ENCODE measurements at places on chromosomes 4 and X. TPM values are rescaled to one million over a fixed set of nuclear protein-coding genes. Genes with fewer than 3 reads are reported as not detected.

DNA sequence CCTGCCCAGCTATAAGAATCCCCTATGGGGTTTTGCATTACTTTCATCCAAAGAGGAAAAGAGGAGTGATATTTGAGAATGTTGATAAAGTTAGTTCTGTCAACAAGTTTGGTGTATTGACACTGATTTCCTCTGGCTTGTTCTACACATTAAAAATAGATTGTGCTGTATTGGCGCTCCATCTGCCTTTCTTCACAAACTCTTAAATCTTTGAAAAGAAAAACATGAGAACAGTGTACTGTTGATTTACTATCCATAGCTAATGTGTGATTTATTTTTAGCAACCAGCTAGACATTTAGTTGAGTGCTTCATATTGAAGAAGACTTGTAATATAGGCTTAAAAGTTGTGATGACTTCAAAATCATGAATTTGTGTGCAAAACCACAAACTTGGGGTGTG lies 261.2 kb upstream of the ANKRD50 start:
- no peaks in the 10 kb centered on the region for H3K4me1 ChIP-seq
- no peaks in the 10 kb centered on the region for H3K27me3 ChIP-seq
- DNase-seq, result no peak
- no peak overlapping the region for H3K27ac ChIP-seq
- H3K36me3 ChIP-seq, result no peaks in the 10 kb centered on the region

Gene RENBP
- total RNA-seq, result 0.77 TPM

Gene TLR10
- total RNA-seq, result not detected

DNA sequence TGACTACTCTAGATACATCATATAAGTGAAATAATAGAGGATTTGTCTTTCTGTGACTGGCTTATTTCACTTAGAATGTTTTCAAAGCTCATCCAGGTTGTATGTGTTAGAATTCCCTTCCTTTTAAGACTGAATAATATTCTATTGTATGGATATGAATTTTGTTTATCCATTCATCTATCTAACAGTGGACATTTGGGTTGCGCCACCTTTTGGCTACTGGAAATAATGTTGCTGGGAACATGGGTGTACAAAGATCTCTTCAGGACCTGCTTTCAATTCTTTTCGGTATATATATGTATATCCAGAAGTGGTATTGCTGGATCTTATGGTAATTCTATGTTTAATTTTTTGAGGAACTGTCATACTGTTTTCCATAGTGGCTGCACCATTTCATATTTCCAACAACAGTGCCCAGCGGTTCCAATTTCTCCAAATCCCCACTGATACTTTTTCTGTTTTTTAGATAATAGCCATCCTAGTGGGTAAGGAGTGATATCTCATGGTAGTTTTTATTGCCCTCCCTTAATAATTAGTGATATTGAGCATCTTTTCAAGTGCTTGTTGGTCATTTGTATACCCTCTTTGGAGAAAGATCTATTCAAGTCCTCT lies 3.4 kb upstream of the SCD5 start:
- H3K27me3 ChIP-seq, result no peaks in the 10 kb centered on the region
- no peak overlapping the region for H3K4me3 ChIP-seq
- H3K4me1 ChIP-seq, result no peaks in the 10 kb centered on the region
- no peak overlapping the region for H3K27ac ChIP-seq
- no peak for DNase-seq

- no peaks in the 10 kb centered on the region for H3K4me1 ChIP-seq
- H3K27me3 ChIP-seq, result no peaks in the 10 kb centered on the region
- no peaks in the 10 kb centered on the region for H3K36me3 ChIP-seq
- H3K27ac ChIP-seq, result no peak overlapping the region
- no peak overlapping the region for H3K4me3 ChIP-seq
- DNase-seq, result no peak
Measured at GRCh38 chrX:123949846-123950245, 11.7 kb upstream of the STAG2 start.

Gene MAGEA11
- total RNA-seq, result not detected

Gene LIMCH1
- 35.4 TPM for total RNA-seq

DNA sequence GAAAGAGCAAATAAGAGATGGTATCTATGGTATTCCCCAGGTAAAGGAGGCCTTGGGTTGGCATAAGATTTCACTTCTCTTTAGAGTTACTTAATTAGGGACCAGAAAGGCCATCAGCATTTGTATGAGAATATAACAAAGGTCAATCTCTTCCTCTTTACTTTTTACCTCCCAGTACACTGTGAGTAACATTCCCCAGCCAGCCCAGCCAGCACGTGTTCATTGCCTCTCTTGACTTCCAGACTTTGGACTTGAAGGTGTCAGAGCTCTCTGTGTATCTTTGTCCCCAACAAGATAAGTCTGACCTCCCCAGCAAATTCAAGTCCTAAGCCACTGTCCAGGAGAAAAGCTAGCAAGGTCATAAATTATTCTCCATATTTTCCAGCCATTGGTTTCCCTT lies 110.5 kb downstream of the AR start:
- DNase-seq, result no peak
- no peak overlapping the region for H3K27ac ChIP-seq
- H3K36me3 ChIP-seq, result no peaks in the 10 kb centered on the region

Gene FAT1
- 11.5 TPM for total RNA-seq

- H3K36me3 ChIP-seq, result no peaks in the 10 kb centered on the region
- H3K4me3 ChIP-seq, result no peak overlapping the region
- DNase-seq, result no peak
- no peaks in the 10 kb centered on the region for H3K4me1 ChIP-seq
Measured at GRCh38 chrX:8244301-8244700, 73.2 kb upstream of the VCX2 start.

DNA sequence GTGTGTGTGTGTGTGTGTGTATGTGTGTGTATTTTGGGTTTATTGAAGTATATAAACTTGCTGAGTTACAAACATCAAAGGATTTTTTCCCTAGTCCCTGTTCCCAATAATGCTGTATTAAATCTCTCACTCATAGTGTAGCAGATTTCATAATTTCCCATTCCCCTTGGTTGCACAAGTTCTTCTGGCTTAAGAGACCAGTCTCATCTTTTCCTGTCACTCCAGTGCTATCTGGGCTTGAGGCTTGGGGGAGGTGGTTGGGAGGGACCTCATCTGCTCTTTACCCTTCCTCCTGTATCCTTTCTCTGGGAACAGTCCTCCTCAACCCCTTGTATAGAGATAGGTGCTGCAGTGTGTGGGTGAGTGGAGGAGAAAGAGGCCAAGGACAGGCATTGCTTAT lies 285.4 kb upstream of the BOD1L1 start:
- H3K4me1 ChIP-seq, result no peaks in the 10 kb centered on the region
- H3K27ac ChIP-seq, result no peak overlapping the region
- no peaks in the 10 kb centered on the region for H3K27me3 ChIP-seq
- no peaks in the 10 kb centered on the region for H3K36me3 ChIP-seq
- H3K4me3 ChIP-seq, result no peak overlapping the region

DNA sequence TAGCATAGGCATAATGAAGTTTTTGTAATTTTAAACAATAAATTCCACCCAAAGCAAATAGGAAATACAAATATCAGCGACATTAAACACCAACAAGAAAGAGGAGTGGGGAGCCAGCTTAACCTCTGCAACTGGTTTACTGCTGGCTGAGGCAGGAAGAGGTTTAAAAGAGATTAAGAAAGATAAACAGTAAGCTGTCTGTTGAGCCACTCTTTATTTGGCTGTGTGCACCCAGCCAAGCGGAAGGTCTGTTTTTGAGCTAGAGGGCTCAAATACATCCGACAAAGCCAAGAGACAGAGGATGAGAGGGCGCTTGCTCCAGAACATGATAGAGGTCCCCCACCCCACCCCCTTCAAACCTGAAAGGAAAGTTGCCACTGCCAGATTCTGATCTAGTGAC lies 191.4 kb downstream of the MGST2 start:
- no peaks in the 10 kb centered on the region for H3K27me3 ChIP-seq
- H3K4me1 ChIP-seq, result no peaks in the 10 kb centered on the region
- no peak overlapping the region for H3K27ac ChIP-seq
- no peak overlapping the region for H3K4me3 ChIP-seq

Gene ALB
- total RNA-seq, result not detected

DNA sequence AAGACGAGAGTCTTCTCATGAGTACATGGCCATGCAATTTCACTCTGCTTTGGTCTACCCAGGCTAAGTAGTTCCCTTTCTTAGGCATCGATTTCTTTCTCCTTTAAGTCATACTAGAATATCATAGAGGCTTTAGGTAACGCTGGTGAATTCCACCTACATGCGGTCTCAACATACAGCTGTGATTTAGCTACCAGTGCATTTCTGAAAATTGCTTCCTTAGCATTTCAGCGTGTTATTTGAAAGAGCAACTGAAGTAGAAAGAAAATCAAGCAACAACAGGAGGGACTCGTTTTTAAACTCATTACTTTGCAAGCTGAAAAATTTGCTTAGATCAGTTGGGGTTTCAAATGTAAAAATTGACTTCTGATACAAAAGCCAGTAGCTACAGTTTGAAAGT lies 48.1 kb upstream of the RASGEF1B start:
- no peak overlapping the region for H3K27ac ChIP-seq
- DNase-seq, result no peak
- H3K27me3 ChIP-seq, result no peaks in the 10 kb centered on the region
- no peaks in the 10 kb centered on the region for H3K36me3 ChIP-seq
- no peaks in the 10 kb centered on the region for H3K4me1 ChIP-seq

DNA sequence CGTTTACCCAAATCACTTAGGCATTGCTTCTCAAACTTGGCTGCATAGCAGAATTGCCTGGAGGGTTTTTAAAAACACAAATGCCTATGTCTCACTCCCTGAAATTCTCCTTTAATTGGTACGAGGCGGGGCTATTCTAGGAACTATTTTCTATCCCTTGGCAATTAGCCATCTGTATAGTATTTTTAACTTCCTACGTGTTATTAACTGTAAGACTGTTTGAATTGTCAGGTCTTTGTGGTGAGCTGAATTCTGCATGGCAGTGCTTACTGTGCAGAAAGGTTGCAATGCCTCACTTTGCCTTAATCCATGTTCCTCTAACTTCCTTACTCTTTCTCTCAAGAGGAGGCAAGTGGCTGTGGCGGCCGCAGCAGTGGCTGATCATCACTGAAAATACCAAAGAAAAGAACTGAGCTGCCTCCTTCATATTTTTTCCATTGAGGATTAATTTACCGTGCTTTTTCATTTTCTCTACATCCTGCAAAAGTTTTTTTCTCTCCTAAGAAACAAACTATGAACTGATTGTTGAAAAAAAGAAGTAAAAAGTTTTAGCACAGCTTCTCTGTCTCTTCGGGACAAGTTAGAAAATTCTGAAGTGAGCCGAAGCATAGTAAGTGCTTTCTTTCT lies at the start of gene SHROOM3:
TSS of gene SHROOM3 (plus strand) at position 329 of the 627 bp plus-strand sequence. CDS start 824 bp downstream, outside the sequence.
- H3K4me1 ChIP-seq, result no peaks in the 10 kb centered on the region
- no peaks in the 10 kb centered on the region for H3K27me3 ChIP-seq
- no peaks in the 10 kb centered on the region for H3K36me3 ChIP-seq
- H3K27ac ChIP-seq, result no peak within 1 kb of the TSS

DNA sequence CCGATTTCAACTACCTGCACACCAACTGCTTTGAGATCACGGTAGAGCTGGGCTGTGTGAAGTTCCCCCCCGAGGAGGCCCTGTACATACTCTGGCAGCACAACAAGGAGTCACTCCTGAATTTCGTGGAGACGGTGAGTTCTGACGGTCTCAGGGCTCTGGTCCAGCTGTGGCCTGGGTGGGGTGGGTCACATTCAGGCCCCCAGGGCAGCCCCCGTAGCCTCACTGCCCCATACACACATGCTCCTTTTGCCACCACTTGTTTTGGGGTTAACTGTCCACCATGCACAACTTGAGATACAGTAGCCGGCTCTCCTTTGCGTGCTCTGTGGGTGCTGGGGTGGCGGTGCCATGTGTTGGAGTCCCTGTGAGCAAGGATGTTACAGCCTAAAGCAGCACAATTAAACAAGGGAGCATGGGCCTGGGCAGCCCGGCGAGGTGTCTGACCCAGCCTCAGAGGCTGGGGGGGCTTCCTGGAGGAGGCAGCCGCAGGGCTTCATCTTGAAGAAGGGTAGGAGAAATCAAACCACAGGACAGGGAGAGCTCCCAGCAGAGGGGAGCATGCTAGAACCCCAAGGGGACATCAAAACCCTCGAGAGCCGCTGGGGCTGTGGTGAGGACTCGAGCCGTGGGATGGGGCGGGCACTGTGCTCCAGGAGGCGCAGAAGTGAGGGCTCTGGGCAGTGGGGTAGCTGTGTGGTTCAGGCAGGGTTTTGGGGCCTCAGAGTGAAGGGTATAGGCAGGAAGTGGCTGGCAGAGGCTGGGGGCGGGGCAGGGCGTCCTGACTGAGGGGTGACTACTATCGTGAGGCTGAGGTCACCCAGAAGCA lies 22.0 kb downstream of the CPZ start:
- no peak overlapping the region for H3K4me3 ChIP-seq
- no peak for DNase-seq
- no peak overlapping the region for H3K27ac ChIP-seq
- H3K4me1 ChIP-seq, result no peaks in the 10 kb centered on the region

Gene BLTP1
- 186 TPM for total RNA-seq

DNA sequence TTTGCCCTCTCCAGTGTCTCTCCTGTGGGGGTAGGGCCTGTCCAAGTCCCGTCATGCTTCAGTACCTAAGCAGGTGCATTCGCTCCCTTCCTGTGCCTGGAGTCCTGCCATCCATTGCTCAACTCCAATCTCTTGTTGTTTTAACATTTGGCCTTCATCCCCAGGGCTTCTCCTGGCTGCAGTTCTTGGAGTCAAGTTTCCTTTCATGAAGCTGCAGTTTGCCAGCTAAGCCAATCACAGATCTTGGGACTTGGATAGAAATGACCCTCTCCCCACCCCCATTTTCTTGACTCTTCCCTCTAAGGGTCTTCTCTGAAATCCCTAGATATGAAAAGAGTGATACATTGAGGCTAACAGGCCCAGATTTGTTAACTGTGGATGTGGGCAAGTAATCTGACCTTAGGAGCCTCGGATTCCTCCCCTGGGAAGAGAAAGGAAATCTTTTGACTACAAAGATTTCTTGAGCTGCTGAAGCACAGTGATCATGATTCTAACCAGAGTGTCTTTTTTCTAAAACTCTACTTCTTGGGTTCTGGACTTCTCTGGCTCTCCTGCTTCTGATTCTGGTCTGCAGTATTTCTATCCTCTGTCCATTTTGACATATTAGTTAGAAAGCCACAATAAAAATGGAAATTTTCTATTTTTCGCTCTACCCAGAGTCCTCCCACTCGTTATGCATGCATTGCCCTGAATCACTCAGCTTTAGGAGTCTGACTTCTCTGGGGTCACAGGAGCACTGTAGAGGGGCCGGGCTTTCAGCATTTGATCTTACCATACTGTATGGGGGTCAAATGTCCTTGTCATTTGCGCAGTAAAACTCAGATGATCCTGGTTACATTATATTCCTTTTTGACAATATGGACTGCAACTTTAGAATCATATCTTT lies 61.0 kb downstream of the CHRNA9 start:
- no peak overlapping the region for H3K4me3 ChIP-seq
- no peaks in the 10 kb centered on the region for H3K36me3 ChIP-seq

Gene RPA4
- total RNA-seq, result 1.3 TPM

- H3K36me3 ChIP-seq, result no peaks in the 10 kb centered on the region
- no peaks in the 10 kb centered on the region for H3K4me1 ChIP-seq
- no peak overlapping the region for H3K4me3 ChIP-seq
- DNase-seq, result no peak
- H3K27me3 ChIP-seq, result no peaks in the 10 kb centered on the region
- H3K27ac ChIP-seq, result no peak overlapping the region
Measured at GRCh38 chr4:53644607-53645006, 53.3 kb upstream of the LNX1 start.

DNA sequence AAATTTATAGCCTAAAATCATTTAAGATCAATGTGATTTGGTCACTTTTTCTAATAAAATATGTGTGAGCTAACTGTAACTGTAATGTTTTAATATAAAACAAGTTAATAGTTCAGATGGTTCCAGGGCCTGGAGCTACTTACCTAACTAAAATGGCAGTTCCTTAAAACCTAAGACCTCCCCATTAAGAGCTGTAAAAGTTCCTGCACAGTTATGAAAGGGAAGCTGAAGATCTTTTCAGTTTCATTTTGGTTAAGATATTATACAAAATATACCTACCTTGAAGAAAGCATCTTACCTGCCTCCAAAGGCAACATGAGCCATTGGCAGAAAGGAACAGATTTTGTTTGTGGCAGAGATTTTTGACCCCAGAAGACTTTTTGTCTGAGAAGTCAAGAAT lies 30.1 kb downstream of the HPF1 start:
- no peaks in the 10 kb centered on the region for H3K36me3 ChIP-seq
- no peaks in the 10 kb centered on the region for H3K27me3 ChIP-seq
- H3K4me1 ChIP-seq, result no peaks in the 10 kb centered on the region
